8988T (cell line): ENCODE measurements at places on chromosomes 12 and 14.

- no peak for DNase-seq
Measured at GRCh38 chr12:102708108-102708507, 208.9 kb downstream of the PAH start.

- no peak for DNase-seq
Measured at GRCh38 chr14:101359221-101360053, 201.9 kb upstream of the DIO3 start.

GRCh38 chr14:99552572-99553216, 51.3 kb downstream of the CCDC85C start:
- no peak for DNase-seq

DNA sequence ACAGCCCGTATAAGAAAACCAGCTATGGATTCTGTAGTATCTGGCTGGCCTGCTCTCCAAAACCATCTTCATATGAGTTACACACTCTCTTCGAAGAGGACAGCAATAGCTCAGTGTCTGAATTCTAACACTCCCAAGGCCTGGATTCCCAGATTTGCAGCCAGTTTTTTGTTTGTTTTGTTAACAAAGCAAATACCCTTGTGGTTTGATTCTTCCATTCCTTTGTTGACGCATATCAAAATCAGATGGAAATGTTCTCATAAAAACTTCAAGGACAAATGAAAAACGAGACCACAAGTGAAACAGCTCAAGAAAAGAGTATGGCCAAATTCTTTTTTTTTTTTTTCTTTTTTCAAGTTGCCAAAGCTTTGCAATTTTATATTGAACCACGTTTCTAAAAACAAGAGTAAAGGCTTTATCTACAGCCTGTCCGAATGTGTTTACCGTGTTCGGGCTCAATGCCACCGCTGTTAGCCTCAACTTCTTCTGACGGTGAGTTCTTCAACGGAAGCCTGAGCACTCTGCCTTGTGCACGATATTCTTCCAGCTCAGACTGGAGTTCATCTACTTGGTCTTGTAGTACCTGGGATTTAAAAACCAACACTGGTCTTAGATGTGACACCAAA, 67.5 kb downstream of the NIN start:
- DNase-seq = no peak

DNA sequence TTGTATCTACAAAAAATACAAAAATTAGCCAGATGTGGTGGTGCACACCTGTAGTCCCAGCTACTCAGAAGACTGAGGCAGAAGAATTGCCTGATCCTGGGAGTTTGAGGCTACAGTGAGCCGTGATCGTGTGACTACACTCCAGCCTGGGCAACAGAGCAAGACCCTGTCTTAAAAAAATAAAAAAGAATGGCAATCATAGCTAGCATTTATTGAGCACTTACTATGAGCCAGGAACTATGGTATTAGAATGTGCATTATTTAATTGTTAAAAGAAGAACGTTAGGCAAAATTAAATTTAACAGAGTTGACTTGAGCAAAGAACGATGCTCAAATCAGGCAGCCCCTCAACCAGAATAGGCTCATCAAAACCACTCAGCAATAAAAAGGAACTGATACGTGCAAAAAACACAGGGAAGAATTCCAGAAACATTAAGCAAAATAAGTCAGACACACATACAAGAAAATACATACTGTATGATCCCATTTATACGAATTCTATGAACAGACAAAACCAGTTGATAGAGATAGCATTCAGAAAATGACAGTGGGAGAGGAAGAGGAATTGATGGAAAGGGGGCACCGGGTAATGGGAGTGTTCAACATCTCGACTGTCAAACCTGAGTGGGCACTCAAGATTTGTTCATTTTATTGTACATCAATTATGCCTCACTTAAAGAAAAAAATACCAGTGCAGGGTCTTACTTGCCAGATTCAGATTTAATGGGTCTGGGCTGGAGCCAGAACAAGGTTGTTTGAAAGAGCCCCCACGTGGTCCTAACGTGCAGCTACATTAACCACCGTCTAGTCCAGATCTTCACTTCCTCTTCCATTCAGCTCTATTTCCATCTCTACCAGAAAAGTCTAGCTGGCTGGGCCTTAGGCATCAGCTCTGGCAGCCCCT, 8.0 kb downstream of the SCNN1A start:
- no peak for DNase-seq

DNA sequence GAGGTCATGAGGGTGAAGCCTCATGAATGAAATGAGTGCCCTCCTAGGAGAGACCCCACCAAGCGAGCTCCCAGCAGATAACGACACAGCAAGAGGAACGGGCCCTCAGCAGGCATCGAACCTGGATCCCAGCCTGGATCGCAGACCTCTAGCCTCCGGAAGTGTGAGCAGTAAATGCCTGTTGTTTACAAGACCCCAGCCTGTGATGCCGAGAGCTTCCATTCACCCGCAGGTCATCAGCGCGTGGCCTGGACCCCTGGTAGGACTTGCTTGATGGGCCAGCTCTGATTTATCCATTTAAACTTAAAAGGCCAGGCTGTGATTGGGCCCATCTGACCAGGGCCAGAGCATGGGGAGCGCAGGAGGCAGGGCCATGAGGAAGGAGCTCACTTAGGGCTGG, 7.0 kb downstream of the TMEM179 start:
- peak; percentile 28 for DNase-seq
